Omental fat pad (tissue), 4 donors: ENCODE measurements at places on chromosomes 4 and X.

GRCh38 chr4:70914000-70914399 is 11.8 kb downstream of the MOB1B start:
- no peak for DNase-seq

GRCh38 chr4:138927072-138927471 is 88.5 kb upstream of the NOCT start:
- DNase-seq: no peak

- no peak for DNase-seq
Measured at GRCh38 chr4:153634738-153635353, 49.2 kb upstream of the TLR2 start.

DNA sequence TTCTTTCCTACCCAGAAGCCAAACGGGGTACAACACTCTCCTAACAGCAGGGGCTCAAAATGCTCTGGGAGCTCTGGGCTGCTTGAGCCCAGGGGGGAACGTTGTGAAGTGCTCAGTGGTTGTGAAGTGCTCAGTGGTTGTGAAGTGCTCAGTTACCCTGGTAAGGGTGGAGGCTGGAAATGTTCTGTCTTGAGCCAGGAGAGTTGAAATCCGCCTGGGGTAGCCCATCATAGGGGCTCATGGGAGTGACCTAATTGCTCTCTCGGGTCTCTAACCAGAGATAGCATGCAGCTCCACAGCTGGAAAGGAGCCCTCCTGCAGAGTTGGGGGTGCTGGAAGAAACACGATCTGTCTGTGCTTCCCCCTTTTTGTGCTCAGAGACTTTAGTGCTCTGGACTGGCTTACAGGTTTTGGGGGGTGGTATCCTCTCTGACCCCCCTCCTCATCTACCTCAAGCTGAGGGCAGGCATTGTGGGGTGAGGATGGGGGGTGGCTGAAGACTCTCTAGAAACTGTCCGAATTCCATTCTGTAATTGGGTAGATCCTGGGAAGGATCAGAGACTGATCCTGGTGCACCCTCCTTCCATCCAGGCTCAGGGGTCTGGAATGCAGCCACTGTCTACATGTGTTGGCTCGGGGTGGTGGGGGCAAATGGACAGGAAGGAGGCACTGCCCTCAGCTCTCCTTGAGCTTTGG is 2.7 kb downstream of the EFNB1 start:
- DNase-seq: no peak

DNA sequence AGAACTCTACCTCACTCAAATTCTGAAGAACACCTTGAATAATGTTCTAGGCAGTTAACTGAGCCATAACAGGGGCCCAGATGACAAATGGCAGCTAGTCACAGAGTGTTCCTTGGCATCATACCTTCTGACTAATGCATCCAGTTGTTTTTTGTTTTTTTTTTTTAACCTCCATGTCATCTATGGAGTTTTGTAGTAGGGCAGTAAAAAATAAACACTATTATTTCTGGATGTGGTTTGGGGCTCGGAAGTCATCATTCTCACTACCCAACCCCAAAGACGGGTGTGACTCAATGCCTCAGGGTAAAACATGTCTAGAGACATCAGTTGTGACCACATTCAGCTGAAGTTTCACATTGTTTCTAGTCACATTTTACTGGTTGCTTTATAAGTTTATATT is 31.2 kb upstream of the MCF2 start:
- no peak for DNase-seq

- no peak for DNase-seq
Measured at GRCh38 chrX:133979641-133980230, 5.7 kb downstream of the GPC3 start.

DNA sequence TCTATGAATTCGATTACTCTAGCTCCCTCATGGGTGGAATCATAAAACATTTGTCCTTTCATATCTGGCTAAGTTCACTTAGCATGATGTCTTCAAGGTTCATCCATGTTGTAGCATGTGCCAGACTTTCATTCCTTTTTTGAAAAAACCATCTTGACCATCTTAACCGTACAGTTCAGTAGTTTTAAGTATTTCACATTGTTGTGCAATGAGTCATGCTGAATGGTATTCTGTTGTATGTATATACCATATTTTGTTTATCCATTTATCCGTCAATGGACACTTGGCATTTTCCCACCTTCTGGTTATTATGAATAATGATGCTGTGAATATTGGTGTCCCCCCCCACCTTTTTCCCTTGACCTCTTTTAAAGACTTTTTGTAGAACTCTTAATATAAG is 72.4 kb upstream of the TLR2 start:
- no peak for DNase-seq

GRCh38 chrX:154596290-154596929 is 11.5 kb downstream of the CTAG1A start:
- no peak for DNase-seq

DNA sequence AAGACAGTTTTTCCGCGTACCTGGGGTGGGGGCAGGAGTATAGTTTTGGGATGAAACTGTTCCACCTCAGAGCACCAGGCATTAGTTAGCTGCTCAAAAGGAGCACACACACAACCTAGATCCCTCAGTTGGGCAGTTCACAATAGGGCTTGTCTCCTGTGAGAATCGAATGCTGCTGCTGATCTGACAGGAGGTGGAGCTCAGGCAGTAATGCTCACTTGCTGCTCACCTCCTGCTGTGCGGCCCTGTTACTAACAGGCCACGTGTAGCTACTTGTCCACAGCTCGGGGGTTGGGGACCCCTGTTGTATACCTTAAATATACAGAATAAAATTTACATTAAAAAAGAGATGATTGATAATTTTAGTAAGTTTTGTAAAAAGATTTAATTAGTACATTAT is 191.5 kb downstream of the SLC7A11 start:
- no peak for DNase-seq

DNA sequence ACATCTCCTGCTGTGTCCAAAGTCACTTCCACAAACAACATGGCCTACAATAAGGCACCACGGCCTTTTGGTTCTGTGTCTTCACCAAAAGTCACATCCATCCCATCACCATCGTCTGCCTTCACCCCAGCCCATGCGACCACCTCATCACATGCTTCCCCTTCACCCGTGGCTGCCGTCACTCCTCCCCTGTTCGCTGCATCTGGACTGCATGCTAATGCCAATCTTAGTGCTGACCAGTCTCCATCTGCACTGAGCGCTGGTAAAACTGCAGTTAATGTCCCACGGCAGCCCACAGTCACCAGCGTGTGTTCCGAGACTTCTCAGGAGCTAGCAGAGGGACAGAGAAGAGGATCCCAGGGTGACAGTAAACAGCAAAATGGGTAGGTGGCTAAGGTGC is 123.9 kb downstream of the PDLIM5 start:
- DNase-seq: no peak

- no peak for DNase-seq
Measured at GRCh38 chrX:29728639-29729038, 486.7 kb upstream of the MAGEB2 start.

DNA sequence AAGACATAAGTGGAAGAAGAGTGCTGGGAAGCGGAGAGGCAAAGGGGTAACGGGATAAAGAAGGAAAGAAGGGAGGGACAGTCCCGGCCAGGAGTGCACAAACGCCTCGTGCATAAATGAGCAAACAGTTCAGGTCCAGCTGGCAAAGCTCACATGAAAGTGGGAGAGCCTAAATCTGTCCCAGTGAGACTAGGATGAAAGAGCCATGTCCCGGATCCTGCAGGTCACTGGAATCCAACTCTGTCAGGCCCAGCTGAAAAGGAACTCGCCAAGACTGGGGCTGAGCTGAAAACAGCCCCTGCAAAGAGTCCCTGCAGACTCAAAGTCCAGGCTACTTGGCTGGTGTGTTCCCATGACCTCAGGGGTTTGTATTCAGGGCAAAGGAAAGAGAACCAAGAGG is 38.0 kb upstream of the CRMP1 start:
- no peak for DNase-seq

DNA sequence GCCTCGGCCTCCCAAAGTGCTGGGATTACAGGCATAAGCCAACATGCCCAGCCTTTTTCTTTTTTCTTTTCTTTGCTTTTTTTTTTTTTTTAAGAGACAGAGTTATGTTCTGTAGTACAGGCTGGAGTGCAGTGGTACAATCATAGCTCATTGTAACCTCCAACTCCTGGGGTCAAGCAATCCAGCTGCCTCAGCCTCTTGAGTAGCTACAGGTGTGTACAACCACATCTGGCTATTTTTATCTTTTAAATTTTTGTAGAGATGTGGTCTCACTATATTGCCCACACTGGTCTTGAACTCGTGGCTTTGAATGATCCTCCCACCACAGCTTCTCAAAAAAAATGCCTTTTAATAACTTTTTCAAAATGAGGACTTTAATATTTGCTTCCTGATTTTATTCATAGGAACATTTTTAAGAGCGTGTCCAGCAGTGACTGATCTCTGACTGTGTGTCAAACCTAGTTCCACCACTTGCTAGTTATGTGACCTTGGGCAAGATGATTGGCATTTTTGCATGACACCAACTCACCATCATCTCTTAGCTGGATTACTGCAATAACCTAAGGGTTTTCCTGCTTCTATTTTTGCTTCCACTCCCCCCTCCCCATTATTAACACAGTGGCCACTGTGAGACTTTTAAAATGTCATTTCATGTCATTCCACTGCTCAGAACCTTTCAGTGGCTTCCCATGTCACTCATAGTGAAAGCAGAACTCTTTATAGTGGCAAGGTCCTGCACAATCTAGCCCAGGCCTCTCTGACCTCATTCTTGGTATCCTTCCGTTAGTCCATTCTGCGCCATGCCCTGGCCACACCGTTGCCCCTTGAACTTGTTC is 4.5 kb upstream of the TNIP3 start:
- no peak for DNase-seq

DNA sequence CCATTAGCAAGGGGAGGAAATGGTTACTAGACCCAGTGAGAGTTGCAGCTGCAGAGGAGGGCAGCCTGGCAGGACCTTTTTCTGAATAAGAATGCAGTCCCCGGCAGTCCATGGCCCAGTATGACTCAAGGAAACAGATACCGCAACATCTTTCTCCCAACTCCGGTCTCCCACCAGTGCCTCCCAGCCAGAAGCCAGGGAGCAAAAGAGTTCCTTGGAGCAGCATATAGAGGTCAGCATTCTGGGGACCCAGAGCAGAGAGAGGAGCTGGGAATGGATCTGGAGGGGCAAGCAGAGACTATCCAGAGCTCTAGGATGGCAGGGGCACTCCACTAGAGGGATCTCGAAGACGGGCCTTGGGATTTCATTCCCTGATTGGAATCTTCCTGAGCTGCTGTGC is 339.2 kb upstream of the AADAT start:
- no peak for DNase-seq

DNA sequence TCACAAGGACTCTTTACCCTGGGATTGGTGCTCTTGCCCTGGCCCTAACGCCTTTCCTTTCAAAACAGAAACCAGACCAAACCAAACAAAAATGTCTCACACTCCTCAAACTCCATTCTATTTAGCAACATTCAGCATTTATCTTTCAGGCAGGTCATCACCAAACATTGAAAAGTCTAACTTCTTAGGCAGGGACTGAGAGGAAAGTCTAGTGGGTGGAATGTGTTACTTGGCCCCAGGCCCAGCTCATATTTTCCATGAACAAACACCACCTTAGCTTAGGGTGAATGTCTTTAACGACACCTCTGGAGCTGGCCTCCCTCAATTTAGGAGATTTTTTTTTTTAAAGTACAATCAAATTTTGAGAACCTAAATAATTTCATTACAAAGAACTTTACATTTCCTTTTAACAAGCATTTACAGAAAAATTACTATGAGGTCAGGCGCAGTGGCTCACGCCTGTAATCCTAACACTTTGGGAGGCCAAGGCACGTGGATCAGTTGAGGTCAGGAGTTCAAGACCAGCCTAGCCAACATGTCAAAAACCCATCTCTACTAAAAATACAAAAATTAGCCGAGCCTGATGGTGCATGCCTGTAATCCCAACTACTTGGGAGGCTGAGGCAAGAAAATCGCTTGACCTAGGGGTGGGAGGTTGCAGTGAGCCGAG is 10.2 kb upstream of the N4BP2 start:
- no peak for DNase-seq
